ENCODE measurements at places on chromosomes 2 and 18.
A peak's percentile ranks its signal among the peaks of the same experiment; 100 is the strongest.

GRCh38 chr2:23711979-23712755 lies 214.8 kb downstream of the ATAD2B start:
- no peak for DNase-seq

DNA sequence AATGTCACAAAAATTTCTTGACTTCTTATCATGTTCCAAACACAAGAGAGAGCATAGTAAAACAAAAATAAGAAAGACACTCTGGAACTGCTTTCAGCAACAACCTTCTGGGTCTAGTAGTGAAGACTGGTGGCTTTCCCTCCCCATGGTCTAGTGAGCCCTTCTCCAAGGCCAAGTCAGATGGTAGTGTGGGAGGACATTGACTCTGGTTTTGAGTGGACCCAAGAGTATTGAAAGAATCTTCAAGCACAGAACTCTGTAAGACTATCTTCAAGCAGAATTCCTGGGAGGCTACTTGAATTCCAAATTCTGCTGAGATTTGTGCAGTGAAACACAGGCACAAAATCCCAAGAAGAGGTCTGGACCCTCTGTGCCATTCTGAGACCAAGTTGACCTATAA lies 21.1 kb downstream of the ANTXR1 start:
- no peak for DNase-seq

DNA sequence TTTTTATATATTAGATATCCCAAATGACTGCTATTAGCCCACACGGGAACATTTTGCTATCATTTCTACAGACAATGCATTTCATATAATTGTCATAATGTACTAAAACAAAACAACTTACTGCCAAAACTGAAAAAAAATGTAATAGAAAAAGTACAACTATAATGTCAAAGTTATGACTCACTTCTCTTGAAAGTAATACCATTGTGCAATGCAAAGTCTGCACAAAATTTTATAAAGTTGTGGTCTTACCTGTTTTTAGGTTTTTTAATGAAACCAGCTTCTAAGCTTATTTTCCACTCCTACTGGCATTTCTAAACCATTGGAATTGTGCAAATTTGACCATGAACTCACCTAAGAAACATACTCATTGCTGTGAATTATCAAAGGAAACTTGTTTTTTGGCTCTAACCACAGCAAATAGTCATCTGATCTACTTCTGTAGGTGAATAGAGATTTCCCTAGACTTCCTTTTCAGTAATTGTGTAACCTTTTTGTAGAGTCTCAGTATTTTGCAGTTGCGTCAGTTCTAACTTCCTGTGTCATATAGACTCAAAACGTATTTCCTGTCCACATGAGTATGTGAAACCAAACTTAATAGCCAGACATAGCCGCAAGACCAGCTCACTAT lies 31.9 kb upstream of the TFPI start:
- DNase-seq = peak; percentile 20

DNA sequence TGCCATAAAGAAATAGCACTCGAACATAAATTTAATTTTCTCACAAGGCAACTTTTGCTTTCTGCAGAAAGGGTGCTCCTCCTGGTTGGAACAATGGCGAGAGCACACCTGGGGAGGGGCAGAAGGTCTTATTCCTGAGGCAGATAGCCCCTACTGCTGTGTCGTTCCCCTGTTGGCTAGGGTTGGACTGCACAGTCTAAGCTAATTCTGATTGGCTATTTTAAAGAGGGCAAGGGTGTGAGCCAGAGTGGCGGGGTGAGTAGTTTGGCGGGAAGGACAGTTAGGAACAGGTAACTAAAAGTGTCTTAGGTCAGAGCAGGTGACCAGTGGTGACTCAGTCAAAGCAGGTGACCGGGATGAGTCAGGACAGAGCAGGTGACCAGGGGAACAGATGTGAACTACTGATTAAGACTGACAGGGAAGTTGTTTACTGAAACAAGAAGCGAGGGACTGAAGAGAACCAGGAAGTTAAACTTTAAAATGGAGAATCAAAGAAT lies 49.7 kb upstream of the AGAP1 start:
- no peak for DNase-seq

- DNase-seq = no peak
These were observed 388.7 kb downstream of the TNS1 start for GRCh38 chr2:217614096-217614495.

- no peak for DNase-seq
These were observed 92.9 kb downstream of the FMNL2 start for GRCh38 chr2:152427902-152428301.

DNA sequence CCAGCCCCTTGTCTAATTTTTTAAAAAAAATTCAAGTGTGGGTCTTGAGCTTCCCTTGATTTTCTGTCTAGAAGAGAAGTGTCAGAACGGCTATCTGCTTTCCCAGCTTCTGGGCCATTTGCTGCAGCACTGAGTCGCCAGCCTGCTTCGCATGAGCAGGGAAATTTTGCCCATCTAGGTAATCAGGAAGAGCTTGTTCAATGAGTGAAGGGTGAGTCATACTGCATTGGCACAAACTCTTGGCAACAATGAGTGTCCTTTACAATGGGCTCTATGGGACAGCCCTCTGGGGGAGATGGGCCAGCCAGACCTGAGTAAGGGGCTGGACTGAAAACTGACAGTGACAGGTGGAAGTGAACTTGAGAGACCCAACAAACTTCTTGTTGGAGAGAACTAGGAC lies 2.4 kb upstream of the RNF144A start:
- no peak for DNase-seq

DNA sequence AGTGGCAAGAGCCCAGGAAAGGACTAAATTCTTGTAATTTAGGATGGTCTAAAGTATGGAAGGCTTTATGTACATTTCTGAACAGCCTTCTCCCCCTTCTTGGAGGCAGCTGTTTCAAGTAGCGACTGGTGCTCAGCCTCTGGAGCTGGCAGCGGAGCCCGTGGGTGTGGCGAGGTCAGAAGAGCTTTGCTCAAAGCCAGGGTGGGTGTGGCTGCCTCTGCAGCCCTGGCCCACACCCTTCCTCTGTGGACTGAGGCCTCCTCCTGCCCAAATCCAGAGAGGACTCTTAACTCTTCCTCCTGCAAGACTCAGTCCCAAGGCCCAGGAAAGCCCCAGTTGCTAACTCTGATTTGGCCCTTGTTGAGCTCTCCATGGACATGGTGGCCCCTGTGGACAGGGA lies 202.1 kb upstream of the REV1 start:
- peak; percentile 45 for DNase-seq

- no peak for DNase-seq
These were observed 17.4 kb upstream of the CREB1 start for GRCh38 chr2:207512356-207512755.

- peak; percentile 50 for DNase-seq
These were observed 27.8 kb upstream of the SERTAD2 start for GRCh38 chr2:64681479-64681967.

GRCh38 chr2:159139216-159139933 lies 147.1 kb downstream of the WDSUB1 start:
- DNase-seq = no peak

DNA sequence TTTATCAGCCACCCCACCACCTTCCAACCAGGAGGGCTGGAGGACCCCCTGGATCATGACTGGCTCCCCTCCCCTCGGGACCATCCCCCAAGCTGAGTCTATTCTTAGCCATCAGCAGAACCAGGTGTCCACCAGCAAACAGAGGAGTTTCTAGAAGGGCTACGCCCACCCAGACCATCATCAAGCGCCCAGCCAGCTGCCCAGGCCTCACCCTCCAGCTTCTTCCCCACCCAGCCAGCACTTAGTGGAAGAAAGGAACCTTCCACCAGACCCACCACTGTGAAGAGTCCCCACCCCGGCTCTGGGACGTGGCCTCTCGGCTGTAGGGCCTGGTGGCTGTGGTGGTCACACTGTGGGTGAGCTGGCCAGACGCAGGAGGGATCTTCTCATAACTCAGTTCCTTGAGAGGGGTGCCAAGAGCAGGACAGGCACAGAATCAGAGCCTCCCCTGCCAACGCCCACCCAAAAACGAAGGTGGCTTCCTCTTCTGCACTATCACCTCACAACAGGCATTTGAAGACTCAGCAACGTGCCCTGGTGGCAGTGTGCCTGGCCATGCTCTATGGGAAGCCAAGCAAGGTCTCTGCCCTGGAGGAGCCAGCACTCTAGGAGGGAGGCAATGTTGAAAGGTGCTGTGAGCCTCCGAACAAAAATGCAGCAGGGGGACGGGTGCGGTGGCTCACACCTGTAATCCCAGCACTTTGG lies 19.0 kb downstream of the BIN1 start:
- no peak for DNase-seq

- no peak for DNase-seq
These were observed 81.7 kb upstream of the FAM98A start for GRCh38 chr2:33680644-33681363.

- no peak for DNase-seq
These were observed 7.1 kb upstream of the RPRD1A start for GRCh38 chr18:36074435-36074834.

GRCh38 chr2:34738691-34739090 lies 1139.6 kb upstream of the FAM98A start:
- DNase-seq = no peak

DNA sequence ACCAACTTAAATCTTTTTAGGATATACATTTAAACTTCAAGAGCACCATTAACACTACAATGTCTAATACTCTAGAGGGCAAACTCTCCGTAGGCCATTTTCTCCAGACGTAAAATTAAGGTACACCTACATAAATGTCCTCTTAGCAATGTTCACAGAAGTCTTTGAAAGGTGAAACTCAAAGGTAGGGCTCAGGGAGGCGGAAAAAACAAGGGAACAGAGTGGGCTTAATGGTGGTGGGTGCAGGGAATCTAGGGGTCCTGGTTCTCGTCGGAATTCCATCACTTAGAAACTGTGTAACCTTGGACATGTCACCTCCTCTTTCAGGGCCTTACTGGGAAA lies 668 bp downstream of the NFU1 start:
- no peak for DNase-seq

GRCh38 chr2:191836471-191836852 lies 10.4 kb downstream of the CAVIN2 start:
- DNase-seq = no peak

GRCh38 chr2:18412980-18413675 lies 147.3 kb downstream of the RDH14 start:
- DNase-seq = no peak

GRCh38 chr18:40235836-40236235 lies 1719.2 kb upstream of the PIK3C3 start:
- DNase-seq = no peak

DNA sequence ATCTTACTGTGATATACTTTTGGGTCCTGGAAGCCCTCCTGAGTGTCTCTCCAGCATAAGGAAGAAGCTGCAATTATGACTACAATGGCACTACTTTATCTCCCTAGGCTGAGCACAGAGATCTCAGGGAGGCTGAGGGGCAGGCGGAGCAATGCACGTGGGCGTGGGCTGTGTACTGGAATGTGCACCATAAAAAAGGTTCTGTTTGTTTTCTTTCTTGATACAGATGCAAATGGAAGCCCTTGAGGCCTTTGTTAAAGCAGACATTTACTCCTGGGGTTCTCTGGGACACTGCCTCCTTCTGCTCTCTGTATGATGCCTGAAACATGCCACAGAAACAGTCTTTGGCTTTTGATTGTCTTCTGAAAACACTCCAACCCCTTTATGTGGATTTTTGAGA lies 79.1 kb upstream of the DLX2 start:
- DNase-seq = no peak

- DNase-seq = peak; percentile 45
These were observed 296.0 kb downstream of the PLCL1 start for GRCh38 chr2:198100346-198100745.

- DNase-seq = no peak
These were observed 42.0 kb downstream of the NDUFA10 start for GRCh38 chr2:239983004-239983778.

- DNase-seq = no peak
These were observed 1101.4 kb downstream of the CBLN2 start for GRCh38 chr18:71442731-71443141.

- DNase-seq = peak; percentile 37
These were observed 550.2 kb upstream of the SETBP1 start for GRCh38 chr18:44130376-44130942.

- DNase-seq = no peak
These were observed 14.5 kb downstream of the SMAD2 start for GRCh38 chr18:47915930-47916329.

DNA sequence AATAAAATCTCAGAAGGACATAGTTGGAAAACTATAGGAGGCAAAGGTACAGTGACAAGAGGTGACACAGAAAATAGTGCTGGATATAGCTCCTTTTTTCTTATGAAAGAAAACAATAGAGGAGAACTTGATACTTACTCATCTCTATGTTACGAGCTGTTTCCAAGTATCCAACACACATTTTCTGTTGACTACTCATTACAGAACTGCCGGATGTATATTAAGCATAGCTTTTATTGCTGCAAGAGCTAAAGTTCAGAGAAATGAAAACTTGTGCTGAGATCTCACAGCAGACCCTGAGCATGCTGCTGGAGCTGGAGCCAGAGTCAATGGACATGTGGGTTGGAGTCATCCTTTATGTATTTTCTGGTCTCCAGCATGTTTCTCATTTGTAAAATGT lies 210.0 kb upstream of the NT5C1B start:
- no peak for DNase-seq

GRCh38 chr18:12895014-12895413 lies 11.0 kb upstream of the PTPN2 start:
- DNase-seq = no peak

GRCh38 chr18:11872479-11873136 lies 21.4 kb downstream of the CHMP1B start:
- DNase-seq = peak; percentile 52

- no peak for DNase-seq
These were observed 18.7 kb upstream of the NEMP2 start for GRCh38 chr2:190553254-190553653.

GRCh38 chr2:134758633-134759032 lies 39.8 kb upstream of the TMEM163 start:
- DNase-seq = peak; percentile 52

- peak; percentile 50 for DNase-seq
These were observed 136.1 kb downstream of the ICOS start for GRCh38 chr2:204072443-204073324.

- DNase-seq = no peak
These were observed 127.8 kb upstream of the PPP1CB start for GRCh38 chr2:28623582-28624405.

DNA sequence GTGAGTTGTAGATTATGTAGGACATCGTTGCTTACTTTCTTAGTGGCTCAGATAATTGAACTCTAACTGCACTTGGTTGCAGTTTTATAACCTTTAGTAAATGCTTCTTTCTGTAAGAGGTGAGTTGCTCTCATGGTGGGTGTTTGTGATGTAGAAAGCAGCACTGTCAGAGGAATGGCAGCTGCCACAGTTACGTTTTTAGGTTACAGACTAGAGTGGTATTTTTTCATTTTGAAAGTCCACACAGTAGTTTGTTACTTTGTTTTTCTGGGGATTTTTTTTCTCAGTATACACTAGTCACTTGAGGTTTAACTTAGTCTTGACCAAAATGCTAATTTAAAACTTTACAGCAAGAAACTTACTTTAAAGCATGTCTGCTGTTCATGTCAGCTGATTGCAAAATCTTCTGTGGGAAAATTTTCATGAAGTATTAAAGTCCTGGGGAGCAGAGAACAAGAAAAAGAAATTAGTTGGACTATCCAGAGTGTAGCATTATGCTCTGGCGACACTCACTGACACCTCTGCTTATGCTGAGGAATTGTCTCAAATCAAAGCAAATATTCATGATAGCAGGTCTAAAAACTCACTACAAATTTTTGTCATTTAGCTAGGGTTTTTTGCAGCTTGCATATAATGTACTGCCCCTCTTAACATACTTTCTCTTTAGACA lies 14.8 kb downstream of the AFTPH start:
- DNase-seq = no peak

- DNase-seq = no peak
These were observed 53.6 kb upstream of the TMEM17 start for GRCh38 chr2:62559582-62559981.

- no peak for DNase-seq
These were observed 18.9 kb downstream of the CPO start for GRCh38 chr2:206958261-206958660.

GRCh38 chr2:109164739-109165221 lies 35.8 kb downstream of the SH3RF3 start:
- peak; percentile 31 for DNase-seq
